ENCODE measurements at places on chromosomes 1 and 21.

- no peak for DNase-seq
These were observed 149.3 kb upstream of the KIAA0040 start for GRCh38 chr1:175341631-175342429.

GRCh38 chr1:69570356-69570755 is 2.6 kb downstream of the LRRC7 start:
- no peak for DNase-seq

DNA sequence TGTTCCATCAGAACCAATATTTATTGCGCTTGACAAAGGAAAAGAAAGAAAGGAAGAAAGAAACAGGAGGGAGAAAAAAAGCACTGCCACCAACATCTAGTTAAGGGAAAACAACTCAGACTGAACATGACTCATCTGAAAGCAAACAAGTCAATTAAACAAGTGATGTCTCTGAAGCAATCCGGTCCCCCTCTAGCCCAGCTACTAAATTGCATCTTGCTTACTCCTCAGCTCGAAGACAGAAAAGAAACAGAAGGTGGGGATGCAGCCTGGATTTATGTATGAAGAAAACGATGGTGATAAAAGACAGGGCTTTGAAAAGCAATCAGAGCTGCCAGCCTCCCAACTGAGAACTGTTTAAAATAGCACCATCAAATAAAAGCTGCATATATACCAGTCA is 188.2 kb downstream of the OMA1 start:
- DNase-seq, result no peak

DNA sequence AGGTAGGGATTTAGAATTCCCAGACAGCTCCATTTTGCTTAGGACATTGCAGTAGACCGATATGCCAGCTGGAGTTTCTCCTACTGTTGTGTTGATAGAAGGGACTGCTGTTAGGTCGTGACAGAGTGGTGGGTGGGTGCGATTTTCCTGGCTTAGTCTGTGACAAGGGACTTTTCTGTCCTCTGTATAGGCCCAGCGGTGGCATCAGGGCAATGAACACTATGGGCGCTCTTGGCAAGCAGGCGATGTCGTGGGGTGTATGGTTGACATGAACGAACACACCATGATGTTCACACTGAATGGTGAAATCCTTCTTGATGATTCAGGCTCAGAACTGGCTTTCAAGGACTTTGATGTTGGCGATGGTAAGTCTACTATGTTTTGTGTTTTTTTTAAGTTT is 321.8 kb downstream of the ZP4 start:
- no peak for DNase-seq

- DNase-seq, result no peak
These were observed 18.5 kb upstream of the TMEM222 start for GRCh38 chr1:27303509-27303908.

DNA sequence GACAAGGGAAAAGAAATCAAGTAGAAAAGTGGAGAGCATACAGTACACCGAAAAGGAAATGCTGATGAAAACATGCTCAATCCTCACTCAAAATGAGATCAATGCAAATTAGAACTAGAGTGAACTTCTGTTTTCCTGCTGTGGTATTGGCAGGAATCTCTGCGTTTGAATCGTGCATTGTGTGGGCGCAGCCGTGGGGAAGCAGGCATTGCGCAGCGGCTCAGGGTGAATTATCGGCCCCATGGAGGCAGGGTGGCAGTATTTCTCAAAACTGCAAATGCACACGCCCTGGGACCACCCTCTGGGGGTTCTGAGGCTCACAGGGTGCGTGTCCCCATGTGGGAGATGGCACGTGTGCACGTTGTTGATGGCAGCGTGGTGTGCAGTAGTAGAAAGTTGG is 140.6 kb downstream of the PEX14 start:
- DNase-seq, result no peak

GRCh38 chr1:55148676-55149075 is 66.5 kb downstream of the USP24 start:
- DNase-seq, result no peak

DNA sequence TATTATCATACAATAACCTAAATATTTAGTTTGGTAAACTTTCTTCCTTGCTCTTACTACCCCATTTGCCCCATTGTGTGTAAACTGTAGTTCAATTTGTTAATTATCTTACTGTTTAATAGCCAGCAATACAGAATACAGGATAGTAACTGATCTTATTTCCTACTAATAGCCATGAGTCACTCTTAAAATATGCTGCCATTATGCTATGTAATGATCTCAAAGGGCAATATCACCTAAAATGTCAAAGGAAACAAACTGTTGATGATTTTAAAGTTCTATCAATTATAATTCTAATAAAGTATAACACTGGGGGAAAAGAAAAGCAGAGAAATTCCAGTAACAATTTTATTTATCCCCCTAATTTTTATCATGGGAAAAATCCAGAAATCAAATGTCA is 4.3 kb downstream of the SLC30A1 start:
- no peak for DNase-seq

DNA sequence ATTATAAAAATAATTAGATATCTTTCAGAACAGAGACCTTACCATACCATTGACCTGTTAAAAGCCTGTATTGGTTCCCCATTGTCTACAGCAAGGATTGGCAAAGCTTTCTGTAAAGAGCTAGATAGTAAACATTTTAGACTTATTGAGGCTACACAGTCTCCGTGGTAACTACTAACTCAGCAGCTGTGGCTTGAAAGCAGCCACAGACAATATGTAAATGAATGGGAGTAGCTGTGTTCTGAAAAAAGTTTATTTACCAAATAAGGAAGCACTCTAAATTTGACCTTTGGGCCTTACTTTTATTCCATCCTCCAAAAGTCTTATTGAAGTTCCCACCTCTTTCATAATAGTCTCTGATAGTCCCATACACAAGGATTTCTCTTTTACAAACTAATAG is 39.7 kb downstream of the NUP210L start:
- DNase-seq, result no peak

DNA sequence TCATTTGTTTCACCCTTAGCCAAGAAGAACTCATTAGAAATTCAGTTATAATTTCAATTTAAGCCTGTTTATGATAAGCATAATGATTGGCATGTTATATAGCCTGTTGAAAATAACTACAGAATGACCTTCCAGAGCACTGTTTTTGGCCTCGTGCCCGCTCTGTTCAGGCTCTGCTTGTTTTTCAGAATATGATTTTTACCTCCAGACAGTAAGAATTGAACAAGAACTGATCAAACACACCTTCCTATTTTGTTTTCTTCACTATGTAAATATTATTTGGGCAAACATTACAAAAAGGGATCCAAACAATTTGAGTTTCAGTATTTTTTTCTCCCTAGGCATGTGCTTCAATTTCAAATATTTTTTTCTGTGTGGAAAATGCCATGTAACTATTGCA is 48.1 kb upstream of the ANGPTL1 start:
- DNase-seq, result no peak

GRCh38 chr1:69157046-69157756 is 410.5 kb upstream of the LRRC7 start:
- no peak for DNase-seq

DNA sequence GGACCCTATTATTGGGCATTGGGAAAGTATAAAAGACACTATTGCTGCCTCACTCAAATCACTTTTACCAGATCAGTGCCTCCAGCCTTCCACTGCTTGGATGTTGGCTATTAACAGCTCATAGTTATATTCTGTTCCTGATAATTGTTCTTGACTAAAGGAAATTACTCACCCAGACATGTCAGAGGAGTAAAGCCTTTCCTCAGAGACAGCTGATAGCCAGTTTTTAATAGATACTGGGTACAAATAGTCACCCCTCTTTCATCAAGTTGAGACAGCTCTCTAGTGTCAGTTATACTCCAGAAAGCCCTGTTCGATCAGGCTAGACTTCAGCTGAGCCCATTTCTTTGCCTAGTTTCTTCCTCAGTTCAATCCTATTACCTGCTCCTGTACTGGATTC is 876.1 kb upstream of the B3GALT2 start:
- no peak for DNase-seq

DNA sequence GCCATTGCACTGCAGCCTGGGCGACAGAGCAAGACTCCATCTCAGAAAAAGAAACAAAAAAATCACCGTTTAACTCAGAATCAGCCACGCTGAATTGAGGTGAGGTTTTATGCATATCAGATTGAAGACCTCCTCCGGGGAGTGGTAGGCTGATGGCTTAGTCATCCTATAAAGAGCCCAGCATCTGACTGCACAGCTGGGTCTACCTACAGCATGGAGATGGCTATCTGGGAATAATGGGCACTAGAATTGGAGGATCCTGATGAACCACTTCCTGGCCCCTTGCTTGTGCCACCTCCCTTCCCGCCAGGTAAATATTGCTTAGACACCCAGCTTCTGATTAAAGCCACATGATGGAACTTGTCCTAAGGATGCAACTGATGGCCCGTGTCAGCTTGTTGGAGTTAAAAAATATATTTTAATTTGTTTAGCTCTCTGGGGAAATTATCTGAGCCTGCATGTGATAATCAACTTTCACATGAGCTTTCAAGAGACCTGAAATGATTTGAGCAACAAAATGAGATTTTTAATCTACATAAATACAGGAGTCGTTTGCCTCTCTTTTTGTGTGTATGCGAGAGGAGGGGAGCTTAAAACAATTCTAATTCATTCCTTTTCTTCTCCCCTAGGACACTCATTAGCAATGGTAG is 157.2 kb downstream of the KIF26B start:
- DNase-seq, result no peak

- DNase-seq, result no peak
These were observed 23.2 kb upstream of the PTTG1IP start for GRCh38 chr21:44896561-44897286.

- DNase-seq, result no peak
These were observed 44.3 kb upstream of the GTF2B start for GRCh38 chr1:88935522-88936222.

- no peak for DNase-seq
These were observed 466.3 kb downstream of the LMO4 start for GRCh38 chr1:87794788-87795614.

Measured in stimulated activated CD4-positive, alpha-beta T cell treated with anti-CD3 and anti-CD28 coated beads, Interleukin-1b, Interleukin-23, amount 100 ng/mL, for 1 hour (primary cell).